Astrocyte of the hippocampus (primary cell): ENCODE measurements at places on chromosomes 7 and 10.

- peak; percentile 96 for DNase-seq
These were observed 44.4 kb downstream of the MYPN start for GRCh38 chr10:68153473-68154210.

- no peak for DNase-seq
These were observed 991 bp upstream of the DLD start for GRCh38 chr7:107889992-107890391.

GRCh38 chr7:157233677-157234076 lies 95.0 kb downstream of the UBE3C start:
- peak; percentile 33 for DNase-seq

- no peak for DNase-seq
These were observed 16.4 kb upstream of the NPS start for GRCh38 chr10:127532659-127533058.

DNA sequence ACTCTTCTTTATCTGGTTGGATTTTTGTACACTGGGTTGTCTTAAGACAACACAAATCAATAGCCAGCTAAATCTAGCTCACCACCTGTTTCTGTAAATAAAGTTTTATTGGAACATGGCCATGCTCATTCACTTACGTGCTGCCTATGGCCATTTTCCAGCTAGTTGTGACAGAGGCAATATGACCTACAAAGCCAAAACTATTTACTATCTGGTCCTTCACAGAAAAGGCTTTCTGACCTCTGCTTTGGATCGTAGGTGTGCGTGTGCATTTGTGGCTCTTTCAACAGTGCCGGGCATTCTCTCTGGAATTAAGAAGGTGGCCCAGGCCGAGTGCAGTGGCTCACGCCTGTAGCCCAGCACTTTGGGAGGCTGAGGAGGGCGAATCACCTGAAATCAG lies 45.5 kb downstream of the NRAP start:
- DNase-seq: no peak

DNA sequence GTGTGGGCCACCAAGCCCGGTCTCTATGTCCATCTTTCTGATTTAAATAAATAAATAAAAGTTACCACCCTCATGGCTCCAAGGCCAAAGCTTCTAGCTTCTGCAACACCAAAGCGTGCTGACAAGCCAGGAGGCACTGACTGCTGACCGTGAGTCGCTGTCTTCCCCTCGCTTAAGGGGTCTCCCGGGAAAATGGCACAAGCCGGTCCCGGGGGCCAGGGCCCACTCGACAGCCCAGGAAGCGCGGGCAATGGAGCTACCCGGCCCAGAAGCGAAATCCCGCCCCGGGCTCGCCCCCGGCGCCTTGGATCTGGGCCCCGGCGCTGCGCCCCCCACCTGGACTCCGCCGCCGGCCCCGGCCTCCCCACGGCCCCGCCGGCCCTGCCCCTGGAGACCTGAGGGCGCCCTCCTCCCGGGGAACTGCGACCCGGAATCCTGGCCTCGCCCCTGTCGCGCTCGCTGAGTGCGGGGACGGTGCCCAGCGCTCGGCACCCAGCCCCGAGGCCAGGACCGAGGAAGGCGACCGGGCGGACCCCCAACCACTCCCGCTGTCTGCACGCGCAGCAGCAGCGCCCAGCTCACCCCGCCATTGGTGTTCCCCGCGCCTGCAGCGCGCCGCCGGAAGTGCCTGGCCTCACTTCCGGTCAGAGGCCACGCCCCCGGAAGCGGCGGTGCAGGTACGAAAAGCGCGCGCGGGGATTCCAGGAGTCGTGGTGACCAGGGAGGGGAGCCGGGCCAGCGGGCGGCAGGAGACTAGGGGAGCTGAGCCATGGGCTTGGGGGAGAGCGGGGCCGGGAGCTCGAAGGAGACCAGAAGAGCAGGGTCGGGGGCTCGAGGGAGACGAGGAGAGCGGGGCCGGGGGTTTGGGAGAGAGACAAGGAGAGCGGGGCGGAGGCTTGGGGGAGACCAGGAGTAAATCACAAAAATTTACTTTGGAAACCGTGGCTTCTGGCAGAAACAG lies at the start of the genes MRM2 and NUDT1:
Gene MRM2 (minus strand): TSS at position 626 of the 961 bp plus-strand sequence. CDS start 36 bp downstream, at position 590.
Gene NUDT1 (plus strand): TSS at position 647 of the 961 bp plus-strand sequence. CDS start 2,349 bp downstream, outside the sequence.
- DNase-seq: peak; percentile 92

DNA sequence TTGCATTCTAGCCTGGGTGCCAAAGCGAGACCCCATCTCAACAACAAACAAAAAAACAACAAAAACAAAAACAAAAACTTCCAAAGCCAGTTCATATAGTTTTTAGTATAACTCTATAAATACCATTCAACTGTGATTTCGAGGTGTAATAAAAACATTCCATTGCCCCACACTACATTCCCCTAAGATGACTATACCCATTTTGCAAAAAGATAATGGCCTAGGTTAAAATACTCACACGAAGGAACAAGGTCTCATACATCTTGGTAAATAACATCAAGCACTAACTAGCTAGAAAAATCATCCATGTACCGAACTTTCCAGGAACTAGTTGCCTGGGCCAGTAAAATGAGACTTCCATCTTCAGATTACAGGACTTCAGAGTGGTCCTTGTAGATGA lies 55.4 kb downstream of the GLI3 start:
- DNase-seq: no peak

- DNase-seq: no peak
These were observed 40.6 kb downstream of the OSBPL3 start for GRCh38 chr7:24939416-24939815.

DNA sequence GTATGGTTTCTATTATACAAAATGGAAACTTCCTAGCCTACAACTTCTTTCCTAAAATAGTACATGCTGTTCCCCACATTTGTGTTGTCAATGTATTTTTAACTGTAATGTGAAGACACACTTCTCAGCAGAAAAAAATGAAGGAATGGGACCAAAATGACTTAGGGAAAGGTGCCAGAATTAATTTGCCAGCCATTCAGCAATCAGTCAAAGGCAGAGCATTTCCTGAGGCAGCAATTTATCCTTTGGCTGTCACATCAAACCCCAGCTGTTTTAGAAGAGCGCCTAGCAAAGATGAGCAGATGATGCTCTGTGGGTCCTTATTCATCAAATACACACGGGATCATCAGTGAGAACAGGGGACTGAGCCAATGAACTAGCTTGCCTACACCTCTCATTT lies 592.5 kb downstream of the KCNMA1 start:
- DNase-seq: no peak

- DNase-seq: no peak
These were observed 13.5 kb upstream of the MSRB2 start for GRCh38 chr10:23081891-23082290.

DNA sequence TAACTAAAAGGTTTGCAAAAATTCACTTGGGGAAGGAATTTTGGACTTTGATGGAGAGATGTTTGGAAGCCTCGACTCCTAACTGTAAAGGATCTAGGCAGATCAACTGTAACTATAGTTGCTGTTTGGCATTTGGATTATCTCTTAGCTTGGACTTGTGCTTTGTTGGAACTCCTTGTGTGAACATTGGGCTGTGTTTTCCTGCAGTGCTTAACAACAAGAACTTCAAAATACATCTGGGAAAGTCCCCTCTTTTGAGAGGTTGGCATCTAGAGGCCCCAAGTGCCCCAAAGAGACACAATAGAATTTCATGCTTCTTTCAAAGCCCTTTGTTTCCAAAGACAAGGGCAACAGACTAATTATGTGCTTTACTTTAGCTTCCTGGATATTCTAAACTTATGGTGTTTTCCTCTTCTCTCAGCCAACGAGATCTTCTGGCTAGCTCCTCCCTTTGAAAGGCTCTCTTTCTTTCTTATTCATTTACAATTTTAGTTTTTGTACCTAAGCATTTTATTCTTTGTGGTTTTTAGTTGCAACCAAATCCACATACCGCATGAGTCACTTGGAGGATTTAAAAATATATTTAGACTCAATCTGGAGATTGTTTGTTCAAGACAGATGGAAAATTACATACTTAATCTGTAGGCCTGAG lies 11.6 kb downstream of the ABCA13 start:
- DNase-seq: peak; percentile 67
